Retina (tissue), 1 donor: ENCODE measurements at places on chromosomes 2 and 18.
A peak's percentile ranks its signal among the peaks of the same experiment; 100 is the strongest.

- DNase-seq: peak; percentile 47
Observed at GRCh38 chr18:23203891-23204432, 68.7 kb downstream of the CABLES1 start.

- no peak for DNase-seq
Observed at GRCh38 chr2:55425431-55425831, 5.8 kb upstream of the CCDC88A start.

GRCh38 chr2:118190474-118190873 is 102.2 kb downstream of the INSIG2 start:
- no peak for DNase-seq

- no peak for DNase-seq
Observed at GRCh38 chr2:39839261-39839848, 60.3 kb upstream of the THUMPD2 start.

DNA sequence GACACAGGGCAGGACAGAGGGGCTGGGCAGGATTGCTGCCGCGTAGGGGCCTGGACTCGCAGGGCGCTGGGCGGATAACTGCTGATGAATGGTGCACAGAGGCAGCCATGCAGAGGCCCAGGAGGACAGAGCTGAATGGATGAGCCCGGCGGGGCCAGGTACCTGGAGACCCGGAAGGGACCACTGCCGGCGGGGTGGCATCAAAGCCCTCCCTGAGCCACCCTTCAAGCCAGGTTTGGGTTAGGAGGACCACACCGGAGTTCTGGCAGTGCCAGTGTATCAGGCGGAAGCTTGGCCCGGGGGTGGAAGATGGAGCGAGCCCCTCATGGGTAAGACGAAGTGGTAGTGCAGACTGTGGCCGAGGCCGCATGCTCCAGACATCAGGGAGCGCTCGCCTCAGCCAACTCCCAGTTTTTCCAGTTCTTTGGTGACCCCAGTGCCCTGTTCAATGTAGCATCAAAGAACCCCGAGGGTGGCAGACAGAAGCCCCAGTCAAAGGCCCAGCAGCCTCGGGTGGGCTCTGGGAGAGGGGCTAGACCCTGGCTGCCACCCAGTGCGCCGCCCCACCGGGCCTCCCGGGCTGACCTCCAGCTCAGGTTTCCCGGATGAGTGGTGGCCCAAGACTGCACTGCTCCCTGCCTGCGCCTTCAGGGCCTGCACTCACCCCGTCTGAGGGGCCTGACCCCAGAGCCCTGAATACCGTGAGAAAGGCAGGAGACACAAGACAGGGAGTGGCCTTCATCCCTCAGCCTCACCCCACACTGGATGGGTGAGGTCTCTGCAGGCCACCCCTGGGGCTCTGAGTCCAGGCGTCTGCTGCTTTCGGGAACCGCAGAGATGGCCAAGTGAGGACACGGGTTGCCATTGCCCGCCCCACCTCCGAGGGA is 50.9 kb downstream of the ACAA2 start:
- DNase-seq: no peak

DNA sequence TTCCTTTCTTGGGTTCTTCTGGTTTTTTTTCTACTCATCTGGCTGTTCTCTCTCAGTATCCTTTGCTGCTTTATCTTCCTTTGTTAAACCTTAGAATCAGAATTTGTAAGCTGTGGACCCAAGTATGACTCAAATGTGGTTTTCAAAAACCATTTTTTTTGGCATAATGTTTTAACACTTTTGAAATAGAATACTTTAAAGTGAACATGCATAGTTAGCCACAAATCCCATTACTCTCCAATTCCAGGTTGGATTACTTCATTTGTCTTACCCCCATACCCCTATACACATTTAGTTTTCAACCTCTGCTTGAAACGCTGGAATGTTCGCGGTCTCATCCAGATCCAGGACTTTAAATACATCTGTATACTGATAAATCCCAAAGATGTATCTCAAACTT is 29.1 kb downstream of the ALMS1 start:
- DNase-seq: no peak

GRCh38 chr2:75021672-75022071 is 63.2 kb downstream of the POLE4 start:
- no peak for DNase-seq

DNA sequence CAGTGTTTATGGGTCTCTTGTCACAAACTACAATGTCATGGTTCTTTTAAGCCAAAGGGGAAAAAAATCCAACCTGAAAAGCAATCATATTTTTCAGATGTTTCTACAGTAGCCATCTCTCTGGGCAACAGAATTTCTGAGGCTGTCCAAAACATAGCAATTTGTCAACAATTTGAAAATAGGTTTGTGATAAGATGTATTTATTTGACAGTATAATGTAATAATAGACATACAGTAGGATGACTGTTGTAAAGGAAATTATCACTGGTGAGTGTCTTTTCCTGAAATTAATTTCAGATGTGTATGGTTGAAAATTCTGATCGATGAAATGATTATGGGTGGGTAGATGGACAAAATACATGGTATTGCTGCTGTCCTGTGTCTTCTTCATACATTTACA is 1230.1 kb upstream of the CDH2 start:
- no peak for DNase-seq

DNA sequence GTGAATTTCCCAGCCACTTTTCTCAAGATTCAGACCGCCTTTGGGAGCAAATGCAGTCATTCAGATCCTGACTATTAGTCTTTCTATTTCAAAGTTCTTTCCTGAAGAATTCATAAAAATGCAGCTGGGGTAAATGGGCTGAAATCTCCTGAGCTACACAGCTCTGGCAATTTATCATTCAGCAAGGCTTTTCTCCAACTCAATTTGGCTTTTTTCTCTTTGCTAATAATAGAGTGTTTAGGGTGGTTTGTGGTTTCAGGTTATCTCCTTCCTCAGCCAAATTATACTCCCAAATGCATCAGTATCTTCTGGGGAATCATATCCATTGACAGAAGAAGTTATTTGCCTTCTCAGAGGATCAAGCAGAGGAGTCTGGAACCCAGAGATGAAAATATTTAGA is 282.4 kb upstream of the SLC14A2 start:
- no peak for DNase-seq

GRCh38 chr2:172181840-172182239 is 79.1 kb upstream of the DLX2 start:
- no peak for DNase-seq
